ENCODE measurements at places on chromosomes 12 and 14.

DNA sequence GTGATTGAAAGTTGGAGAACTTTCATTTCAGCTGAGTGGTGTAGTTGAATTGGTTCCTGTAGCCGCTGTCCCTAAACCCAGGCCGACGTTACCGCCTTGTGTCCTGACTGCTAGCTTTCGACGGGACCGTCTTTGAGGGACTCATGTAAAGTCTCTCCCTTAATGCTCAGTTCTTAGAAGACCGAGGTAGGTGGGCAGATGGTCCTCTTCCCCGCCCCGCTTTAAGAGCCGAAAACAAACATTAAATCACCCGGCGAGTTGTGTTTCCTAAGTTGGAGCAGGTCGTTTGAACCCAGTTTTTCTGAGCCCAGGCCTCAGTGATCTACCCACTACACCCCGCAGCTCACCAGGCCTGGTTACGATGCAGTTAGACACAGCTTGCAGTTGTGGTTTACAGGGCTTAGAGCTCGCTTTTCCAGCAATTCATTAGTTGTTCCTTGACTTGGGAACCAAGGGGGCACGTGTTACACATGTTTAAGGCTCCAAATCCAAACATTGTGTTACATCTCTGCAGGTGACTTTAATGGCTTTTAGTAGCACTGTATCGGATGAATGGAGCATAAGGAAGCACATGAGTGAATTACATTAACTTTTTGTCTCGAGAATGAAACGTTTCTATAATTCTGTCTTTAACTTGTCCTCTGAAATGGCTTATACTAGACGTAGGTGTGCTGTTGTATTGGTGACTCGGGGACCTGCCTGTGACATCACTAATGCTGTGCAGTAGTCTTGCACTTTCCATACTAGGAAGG, 790 bp downstream of the NEDD1 start:
- DNase-seq, result peak; percentile 51

GRCh38 chr14:66099451-66099850, 386.7 kb upstream of the CCDC196 start:
- DNase-seq, result no peak

- no peak for DNase-seq
Observed at GRCh38 chr14:59239022-59239421, 50.6 kb downstream of the DAAM1 start.

DNA sequence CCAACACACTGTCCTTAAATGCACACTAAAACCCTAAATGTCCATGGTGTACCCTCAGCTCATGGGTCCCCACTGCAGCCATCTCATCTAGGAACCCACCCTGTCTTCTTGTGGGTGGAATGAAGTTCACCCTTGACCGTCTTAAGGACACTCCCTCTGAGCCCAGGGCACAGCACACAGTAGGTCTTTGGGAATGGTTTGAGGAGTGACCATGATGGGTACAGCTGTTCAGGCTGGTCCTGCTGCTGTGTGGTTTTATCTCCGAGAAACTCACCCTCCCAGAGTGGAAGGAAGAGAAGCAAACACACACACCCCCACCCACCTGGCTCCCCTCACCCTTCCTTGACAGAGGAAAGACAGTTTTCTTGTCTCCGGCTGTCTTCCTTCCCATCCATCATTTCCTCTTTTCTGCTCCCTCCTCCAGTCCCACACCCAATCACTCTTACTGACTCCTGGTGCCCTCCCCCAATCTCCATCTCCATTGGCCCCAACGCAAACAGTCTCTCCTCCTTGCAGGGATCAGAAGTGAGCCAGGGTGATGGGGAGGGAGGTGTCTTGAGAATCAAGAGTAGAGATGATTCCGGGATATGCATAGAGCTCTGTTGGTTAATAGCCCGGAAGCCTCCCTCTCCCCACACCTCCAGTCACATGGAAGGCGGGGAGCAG, 105.9 kb upstream of the LHX5 start:
- no peak for DNase-seq

- no peak for DNase-seq
Observed at GRCh38 chr12:98725476-98726247, 80.6 kb downstream of the APAF1 start.

DNA sequence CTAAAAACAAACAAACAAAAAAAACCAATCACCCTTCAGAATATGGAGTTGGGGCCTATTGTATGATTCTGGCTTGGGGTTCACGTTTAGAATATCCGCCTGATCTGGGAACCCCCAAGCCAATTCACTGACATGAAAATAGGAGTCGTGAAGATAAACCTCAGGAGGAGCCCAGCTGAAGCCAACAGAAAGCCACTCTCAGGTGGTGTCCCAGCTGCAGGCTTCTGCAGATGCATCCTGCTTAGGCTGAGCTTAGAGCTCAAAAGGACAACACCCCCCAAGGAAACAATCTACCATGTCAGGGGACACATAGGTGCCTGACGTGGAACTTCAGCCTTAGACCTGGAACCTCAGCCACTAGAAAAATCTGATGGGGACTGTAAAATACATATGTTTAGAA, 51.9 kb downstream of the SYNE3 start:
- no peak for DNase-seq

DNA sequence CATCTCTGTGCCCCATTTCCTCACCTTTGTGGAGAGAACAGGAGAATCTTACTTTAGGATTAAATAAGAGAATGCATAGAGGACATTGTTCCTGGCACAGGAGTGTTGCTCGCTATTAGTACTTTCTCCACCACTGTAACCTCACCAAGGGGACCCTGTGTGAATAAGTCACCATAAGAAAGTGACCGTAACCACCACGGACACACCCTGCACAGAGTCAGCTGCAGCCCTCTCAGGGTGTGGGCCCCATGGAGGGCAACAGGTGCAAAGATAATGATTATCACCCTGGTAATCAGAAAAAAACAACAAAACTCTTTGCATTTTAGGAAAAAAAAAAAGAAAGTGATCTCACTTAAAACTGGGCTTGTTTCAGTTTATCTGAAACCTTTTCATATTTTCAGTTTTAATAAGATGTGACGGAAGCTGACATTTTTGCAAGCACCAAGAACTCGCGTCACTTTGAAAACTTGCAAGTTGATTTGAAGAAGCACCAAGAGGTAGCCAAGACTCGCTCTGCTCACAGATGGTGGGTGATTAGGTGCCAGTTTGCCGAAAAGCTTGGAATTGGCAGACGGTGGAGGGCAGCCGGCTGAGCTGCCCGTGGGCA, 87.0 kb upstream of the VRK1 start:
- no peak for DNase-seq

GRCh38 chr14:65329911-65330310, 82.6 kb upstream of the FUT8 start:
- no peak for DNase-seq

DNA sequence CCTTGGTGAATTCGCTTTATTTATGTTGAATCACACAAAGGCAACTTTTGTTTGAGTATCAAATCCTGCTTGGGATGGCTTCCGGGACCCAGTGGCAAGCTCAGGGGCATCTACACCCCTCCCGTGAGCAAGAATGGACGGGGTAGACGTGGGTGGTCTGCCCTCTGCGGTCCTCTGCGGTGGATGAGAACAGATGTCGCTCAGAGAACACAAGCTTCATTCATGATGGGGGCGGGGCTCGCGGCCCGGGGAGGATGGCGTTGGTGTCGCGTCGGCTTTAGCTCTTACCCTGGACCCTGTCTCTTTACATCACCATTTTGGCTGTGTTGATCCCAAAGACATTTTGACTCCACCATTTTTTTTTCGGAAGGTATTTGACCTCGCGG, 158.5 kb upstream of the RTL1 start:
- no peak for DNase-seq

GRCh38 chr12:123056053-123056452, 75.6 kb downstream of the ARL6IP4 start:
- DNase-seq, result no peak

DNA sequence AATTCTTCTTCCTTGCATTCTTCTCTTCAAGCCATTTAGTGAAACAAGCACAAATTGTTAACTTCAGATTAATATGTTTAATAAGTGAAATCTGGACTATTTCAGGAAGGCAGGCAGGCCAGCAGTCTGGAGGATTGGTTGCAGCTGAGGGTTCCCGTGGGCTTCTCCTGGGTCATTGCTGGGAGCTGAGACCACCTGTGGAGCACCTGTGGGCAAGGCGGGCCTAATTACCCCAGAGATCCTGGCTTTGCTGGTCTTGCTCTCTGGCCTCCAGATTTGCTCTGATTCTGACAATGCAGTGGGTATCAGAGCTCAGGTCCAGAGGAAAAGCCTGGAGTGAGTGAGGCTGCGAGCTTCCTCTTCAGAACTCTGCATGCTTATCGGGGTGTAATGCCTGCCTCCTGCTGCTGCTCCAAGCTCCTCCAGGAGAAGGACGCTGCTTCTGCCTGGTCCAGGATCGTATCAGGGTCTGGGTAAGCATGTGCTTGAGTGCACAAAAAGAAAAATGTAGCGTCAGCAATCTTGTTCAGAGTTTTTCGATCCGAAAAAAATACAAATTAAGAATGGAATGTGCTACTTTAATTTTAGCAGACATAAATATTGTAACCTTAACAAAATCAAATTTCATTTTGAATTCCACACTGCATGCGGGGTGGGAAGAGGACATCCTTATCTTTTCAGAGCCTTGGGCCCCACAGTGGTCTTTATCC, 93.8 kb downstream of the TMEM30B start:
- no peak for DNase-seq

GRCh38 chr12:95118788-95119179, 45.4 kb upstream of the NR2C1 start:
- no peak for DNase-seq

DNA sequence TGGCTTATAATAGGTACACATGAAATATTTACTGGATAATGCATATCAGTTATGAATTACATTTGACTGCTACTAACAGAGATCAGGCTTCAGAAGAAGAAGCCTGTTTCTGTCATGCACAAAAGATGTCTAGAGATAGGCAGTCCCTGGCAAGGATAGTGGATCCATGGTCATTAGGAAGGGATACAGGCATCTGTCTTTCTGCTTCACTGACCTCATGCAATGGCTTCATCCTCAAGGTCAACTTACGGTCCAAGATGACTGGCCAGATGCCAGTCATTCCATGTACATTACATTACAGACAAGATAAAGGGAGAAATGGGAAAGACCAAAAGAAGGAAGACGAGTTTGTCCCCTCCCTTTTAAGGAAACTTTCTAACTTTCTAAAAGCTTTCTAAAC, 94.0 kb downstream of the NUAK1 start:
- DNase-seq, result no peak

- DNase-seq, result no peak
Observed at GRCh38 chr14:94127330-94127729, 2.1 kb downstream of the IFI27L2 start.

- no peak for DNase-seq
Observed at GRCh38 chr12:76947304-76947703, 68.5 kb upstream of the CSRP2 start.

DNA sequence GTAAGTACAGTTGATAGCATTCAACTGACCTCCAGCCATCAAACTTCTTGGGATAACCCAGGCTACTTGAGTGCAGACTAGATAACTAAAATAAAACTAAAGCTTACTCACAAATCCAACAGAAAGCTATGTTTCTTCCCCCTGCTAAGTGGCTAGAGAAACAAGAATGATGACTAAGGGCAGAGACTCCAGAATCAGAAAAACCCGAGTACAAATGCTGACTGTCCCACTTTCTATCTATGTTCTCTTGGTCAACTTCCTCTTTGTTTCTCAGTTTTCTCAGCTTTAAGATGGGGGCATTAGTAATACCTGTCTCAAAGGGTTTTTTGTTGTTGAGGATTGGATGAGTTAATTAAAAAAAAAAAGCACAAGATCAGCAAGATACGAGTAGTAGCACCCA, 6.1 kb upstream of the NUAK1 start:
- no peak for DNase-seq

- no peak for DNase-seq
Observed at GRCh38 chr14:24270537-24271133, 762 bp downstream of the RABGGTA start.

DNA sequence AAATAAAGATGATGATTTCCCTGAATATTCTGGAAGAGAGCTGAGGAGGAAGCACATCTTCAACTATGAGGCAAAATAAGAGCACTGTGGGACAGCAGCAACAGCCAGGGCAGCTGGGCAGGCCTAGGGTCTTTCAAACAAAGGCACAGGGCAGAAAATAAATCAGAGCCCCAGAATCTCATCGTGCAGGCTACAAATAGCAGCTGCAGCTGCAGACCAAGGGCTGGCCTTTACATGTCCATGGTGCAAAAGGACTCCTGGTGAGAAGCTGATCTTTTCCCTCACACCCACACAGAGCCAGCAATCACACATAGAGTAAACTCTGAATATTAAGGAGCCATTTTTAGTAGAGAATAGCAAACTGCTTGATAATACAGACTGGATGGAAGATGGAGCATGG, 13.6 kb upstream of the MYBPC1 start:
- DNase-seq, result no peak

DNA sequence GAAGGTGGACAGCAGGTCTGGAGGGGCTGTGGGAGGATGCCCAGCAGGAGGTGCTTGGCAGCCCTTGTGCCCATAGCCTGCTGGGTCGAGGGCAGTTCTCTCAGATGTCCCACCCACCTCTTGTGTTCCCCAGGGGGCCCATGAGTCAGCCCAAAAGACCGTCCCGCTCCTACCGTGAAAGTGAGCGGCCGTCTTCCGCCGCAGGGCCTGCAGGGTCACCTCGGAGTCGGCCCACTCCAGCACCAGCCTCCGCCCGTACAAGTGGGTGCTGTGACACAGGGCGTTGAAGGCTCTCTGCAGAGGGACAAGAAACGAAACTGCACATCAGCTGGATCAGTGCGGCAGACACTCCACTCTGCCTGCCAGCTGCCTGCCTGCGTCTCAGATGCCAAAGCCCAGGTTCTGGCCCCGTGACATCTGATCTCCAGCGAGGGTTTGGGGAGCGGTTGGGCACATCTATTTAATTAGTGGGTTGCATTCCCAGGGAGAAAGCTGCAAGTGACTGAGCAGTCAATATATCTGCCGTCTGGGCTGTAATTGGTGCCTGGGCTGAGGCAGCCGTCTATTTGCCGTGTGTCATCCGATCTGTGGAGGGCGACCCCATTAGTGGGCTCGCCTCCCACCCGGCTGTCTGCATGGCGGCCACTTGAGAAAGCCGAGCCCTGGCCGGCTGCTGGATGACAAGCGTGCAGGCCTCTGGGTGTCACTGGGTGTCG, 121.5 kb downstream of the RBM19 start:
- DNase-seq, result no peak

GRCh38 chr14:21455592-21455911, 371 bp downstream of the CHD8 start:
- no peak for DNase-seq

- DNase-seq, result no peak
Observed at GRCh38 chr12:53624458-53624857, 1.7 kb downstream of the ATF7 start.

- no peak for DNase-seq
Observed at GRCh38 chr12:80470403-80470802, 26.4 kb downstream of the PTPRQ start.

DNA sequence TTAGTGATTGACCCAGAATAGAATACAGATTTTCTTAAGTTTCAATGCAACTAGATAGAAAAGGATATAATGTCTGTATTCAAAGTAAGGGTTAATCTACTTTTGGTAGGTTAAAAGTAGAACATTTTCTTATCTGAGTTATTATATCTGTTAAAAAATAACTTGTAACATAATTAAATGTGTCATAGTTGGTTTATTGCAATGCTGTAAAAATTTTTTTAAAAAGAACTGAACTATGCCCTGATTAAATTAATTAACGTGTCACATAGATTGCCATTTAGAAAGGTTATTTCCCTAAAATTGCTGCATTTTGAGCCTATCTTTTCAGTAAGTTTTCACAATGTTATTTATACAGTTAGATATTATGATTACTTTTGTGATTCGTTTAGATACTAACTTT, 89.2 kb downstream of the PDE3A start:
- DNase-seq, result no peak

All from CD4-positive, alpha-beta T cell (primary cell).